ENCODE measurements at places on chromosomes 6 and 20.

GRCh38 chr6:139520321-139520768 is 145.9 kb upstream of the CITED2 start:
- DNase-seq, result no peak

DNA sequence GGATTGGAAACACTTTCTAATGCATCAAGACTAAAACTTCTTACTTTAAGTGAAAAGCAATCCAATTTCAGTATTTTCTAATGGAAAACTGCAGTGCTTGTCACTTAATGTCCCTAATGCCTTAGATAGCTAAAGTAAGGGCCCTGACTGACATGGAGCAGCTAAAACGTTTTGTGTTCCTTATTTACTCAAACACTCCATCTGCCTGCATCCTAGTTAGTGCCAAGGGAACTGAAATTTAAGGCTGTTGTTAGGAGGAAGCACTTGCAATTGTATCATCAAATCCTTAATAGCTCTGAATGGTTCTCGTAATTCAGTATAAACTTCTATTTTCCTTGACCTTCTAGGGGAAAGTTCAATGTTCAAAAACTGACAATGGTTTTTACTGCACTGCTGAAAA is 127.4 kb downstream of the GJA10 start:
- DNase-seq, result peak; percentile 96

DNA sequence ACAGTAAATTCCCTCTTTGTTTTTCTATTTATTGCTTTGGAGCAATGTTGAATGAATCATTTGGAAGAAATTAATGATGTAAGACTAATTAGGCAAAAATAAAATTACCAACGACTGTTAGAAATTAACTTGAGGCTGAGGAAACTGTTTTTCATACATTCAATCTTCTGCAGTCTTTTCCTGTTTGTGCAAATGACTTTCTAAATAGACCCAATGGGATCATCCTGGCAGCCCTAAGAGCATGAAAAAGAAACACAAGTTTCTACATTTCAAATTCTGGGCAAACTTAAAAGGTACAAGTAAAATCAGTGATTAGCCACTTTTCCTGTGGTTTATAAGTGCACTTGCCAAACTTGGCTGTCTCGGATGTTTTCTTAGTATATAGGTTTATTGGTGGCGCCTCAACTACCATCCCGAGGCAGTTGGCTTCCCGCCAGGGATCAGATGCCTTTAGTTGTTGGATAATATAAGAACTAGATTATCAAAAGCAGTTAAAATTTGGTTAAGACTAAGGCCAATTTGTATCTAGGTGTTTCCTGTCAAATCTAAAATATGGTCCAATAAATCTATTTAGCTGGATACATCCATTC is 181.2 kb downstream of the ISM1 start:
- no peak for DNase-seq

DNA sequence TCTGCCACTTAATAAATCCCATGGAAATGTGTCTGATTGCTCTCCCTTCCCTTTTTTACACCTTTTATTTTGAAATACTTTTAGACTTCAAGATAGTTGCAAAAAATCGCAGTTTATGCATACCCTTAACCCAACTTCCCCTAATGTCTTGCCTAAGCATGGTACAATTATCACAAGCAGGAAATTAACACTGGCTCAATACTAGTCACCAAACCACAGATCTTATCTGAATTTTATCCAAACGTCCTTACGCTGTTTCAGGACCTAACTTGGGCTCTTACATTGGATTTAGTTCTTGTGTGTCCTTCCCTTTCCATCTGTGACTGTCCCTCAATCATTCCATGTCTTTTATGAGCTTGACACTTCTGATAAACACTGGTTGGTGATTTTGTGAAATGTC is 146.3 kb downstream of the ZNF217 start:
- DNase-seq, result no peak

GRCh38 chr6:18388942-18389341 is 1.8 kb downstream of the RNF144B start:
- no peak for DNase-seq

DNA sequence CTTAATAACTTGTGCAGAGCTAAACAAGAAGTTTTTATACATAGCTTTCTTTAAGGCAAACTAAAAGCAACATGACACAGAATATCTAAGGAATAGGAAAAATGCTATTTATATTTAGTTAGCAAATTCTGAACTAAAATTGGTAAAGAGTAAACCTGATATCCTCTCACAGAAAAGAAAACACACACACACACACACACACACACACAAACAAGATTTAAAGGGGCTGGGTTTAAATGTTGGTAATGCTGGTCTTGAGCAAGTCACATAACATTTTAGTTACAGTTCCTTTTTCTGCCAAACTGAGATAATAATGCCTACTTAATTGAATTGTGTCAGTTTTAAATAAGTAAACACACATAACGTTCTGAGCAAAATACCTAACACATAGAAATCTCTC is 1.6 kb downstream of the TRDN start:
- DNase-seq, result no peak

DNA sequence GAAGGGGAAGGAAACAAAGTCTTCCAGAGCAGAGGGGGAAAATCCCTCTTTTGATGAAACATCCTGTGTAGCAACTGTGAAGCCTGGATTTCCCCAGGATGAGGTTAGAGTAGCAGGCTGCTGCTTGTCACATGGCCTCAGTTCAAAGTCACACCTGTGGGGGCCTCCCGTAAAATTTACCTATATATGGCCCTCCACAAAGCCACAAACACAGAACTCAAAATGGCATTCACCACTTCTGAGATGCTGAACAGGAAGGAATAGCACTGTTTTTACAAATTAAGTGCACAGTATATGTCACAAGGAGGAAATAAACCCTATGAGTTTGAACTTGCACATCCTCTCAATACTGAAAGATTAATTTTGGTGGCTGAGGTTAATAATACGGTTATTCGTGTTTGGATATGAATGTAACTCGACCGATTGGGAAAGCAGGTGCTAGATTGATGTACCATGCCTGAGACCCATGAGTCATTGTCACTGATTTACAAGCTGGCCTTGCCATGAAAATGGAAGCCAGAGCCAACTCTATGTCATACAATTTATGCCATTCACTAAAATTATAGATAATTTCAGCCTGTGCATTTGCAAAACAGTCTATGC is 70.6 kb downstream of the SGK1 start:
- no peak for DNase-seq

DNA sequence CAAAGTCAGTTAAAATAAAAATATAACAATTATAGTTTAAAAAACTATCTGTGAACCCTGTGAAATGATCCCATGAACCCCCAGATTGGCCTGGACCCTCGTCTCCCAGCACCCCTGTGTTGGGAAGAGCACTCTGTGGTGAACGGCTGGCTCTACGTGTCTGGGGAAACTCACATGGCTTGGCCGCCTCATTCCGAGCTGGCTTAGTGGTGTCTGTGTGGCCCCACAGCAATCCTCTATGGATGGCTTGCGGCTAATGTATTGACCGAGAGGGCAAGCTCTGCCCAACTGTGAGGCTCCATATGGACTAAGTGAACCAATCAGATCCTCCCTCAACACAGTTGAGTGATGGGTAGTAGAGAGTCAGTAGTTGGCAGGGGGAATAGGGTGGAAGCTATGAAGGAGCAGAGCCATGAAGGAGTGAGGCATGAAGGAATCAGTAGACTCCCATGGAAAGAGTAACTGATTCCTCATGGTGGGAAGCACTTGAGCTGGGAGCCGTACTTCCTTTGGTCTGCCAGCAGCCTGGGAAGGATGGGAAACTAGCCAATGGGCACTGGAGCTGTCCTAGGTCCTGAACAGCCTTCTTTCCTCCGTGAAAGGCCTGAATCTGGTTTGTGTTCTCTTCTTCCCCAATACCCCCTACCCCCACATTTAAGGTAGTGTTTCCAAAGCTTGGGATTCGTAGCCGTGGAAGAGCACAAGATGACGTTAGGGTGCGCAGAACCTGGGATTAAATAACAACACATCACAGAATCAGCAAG is 21.6 kb upstream of the ZNF831 start:
- DNase-seq, result no peak

DNA sequence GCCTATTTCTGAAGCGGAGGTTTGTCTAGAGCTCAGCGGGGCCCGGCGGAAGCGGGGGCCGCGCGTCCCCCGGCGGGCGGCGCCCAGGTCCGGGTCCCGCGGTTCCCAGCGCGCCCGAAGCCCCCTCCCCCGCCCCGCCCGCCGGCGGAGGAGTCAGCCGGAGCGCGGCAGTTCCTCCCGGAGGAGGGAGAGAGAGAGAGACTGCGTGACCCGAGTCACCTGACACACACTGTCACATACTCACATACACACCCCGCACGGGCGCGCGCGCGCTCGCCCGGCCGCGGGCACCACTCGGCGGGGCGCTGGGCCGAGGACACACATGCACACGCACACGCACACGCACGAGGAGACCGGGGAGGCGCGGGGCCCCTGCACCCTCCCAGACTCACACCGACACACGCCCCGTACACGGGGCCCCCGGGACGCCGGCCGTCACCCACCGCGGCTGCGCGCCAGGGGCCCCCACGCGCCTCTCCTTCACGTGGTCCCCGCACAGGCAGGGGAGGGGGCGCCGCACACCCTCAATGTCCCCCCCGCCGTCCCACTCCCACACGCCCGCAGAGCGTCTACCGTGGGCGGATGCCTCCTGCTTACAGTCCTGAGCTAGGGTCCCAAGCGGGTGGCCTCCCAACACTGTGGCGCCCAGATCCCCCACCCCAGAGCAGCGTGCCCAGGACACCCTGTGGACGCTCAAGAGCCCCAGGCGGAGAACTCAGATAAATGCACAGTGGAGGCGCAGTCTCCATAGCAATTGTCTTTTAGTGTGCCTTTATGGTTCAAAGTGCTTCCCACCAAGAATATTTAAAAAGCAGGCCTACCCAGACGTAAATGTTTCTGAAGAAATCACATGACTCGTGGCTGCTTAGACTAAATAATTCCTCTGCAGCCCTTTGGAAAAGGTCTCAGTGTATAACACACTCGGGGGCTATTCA is at the start of gene RRAGD:
TSS of gene RRAGD (minus strand) at position 203 of the 935 bp plus-strand sequence. CDS start 280 bp downstream, outside the sequence.
- DNase-seq, result peak; percentile 45

DNA sequence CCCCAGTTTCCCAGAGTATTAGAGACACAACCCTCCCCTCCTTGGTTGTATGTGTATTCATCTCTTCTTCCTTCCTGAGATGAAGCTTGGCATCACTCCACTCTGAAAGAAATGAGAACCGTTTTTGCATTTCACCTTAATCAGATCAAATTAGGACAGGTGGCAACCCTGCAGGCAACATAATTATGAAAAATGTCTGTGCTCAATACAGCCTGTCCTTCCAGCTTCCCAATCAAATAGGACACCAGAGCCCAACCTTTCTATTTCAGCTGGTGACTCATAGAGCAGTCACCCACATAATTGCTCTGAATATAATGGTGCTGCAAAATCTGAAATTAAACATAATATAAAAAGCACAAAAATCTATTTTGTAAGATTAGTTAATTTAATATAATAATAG is 310.2 kb upstream of the AGPAT4 start:
- no peak for DNase-seq

DNA sequence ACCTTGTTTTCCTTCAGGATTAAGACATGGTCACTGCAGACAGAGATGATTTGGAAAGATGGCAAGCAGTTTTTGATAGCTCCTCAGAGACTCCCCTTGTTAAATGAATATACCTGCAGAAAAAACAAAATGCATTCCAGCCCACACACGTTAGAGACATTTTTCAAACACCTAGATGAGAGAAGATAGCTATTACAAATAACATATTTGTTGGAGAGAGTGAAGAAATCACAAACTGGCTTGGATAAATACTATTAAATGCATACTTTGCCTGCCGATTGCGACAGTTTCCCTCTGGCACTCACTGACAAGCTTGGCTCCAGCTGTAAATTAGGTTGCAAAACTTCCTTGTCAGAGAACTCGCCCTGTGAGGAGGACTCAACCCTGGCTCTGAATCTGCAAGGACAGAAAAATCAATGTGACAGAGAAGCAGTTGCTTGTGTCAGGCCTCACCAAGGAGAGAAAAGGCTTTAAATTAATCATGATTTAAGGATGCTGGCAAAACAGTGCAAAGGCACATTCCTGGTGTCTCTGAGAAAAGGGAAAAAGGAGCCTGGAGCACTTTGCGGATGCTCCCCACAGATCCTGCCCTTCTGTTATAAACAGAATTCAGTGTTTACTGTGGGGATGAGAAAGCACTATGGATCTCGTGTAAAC is 423.7 kb upstream of the MARCKS start:
- DNase-seq, result no peak

GRCh38 chr6:119337762-119338161 is 11.8 kb downstream of the MAN1A1 start:
- no peak for DNase-seq

GRCh38 chr20:14470231-14470899 is 133.0 kb upstream of the FLRT3 start:
- no peak for DNase-seq

- no peak for DNase-seq
Measured at GRCh38 chr6:31767096-31767645, 4.7 kb downstream of the SAPCD1 start.

DNA sequence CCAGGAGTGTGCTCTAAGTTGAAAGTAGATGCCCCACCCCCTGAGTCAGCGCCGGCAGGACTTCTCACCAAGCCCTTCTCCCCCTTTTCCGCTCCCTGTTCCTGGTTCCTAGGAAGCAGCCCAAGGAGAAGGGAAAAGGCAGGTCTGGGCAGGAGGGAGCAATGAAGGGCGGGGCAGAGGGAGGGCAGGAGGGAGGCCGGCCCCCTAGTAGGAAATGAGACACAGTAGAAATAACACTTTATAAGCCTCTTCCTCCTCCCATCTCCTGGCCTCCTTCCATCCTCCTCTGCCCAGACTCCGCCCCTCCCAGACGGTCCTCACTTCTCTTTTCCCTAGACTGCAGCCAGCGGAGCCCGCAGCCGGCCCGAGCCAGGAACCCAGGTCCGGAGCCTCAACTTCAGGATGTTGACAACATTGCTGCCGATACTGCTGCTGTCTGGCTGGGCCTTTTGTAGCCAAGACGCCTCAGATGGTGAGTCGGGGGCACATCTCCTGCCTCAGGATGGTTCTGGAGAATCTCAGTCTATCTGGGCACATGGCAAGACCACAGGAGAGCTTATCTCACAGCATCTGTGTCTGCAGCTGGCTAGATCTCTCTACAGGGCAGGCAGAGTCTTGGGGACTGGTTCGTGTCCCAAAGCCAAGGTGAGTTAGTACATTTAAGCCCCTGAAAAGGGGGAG is at the start of gene PROCR:
TSS of gene PROCR (plus strand) at position 320 of the 681 bp plus-strand sequence. CDS start at position 403, 83 bp downstream.
- DNase-seq, result peak; percentile 28

DNA sequence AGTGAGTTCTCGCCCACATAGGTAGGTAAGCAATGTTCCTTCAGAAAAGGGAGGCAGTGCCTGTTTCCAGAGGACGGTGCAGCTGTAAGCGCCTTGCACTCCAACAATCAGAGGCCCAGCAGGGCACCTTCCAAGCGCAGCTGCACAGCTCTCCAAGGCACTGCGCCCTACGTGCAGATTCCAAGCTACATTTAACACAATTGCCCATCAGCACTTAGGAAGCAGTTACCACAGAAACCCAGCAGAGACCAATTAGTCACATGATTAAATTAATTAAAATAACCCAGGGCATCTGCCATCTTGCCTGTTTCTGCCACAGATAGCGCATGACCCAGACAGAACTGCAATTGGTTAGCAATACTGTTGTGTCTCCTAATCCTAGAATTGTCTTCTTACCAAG is 65.5 kb downstream of the SOBP start:
- peak; percentile 18 for DNase-seq

- no peak for DNase-seq
Measured at GRCh38 chr20:5222919-5223634, 93.7 kb downstream of the PROKR2 start.

GRCh38 chr6:130306377-130306776 is 59.4 kb upstream of the TMEM200A start:
- DNase-seq, result no peak

GRCh38 chr6:70150521-70150920 is 152.4 kb downstream of the COL9A1 start:
- no peak for DNase-seq

- no peak for DNase-seq
Measured at GRCh38 chr6:34027445-34027936, 118.4 kb downstream of the GRM4 start.

Data from DMS153 (cell line).